Right ventricle myocardium superior (tissue), 1 donor: ENCODE measurements at places on chromosomes 13 and 19.
A peak's percentile ranks its signal among the peaks of the same experiment; 100 is the strongest.

DNA sequence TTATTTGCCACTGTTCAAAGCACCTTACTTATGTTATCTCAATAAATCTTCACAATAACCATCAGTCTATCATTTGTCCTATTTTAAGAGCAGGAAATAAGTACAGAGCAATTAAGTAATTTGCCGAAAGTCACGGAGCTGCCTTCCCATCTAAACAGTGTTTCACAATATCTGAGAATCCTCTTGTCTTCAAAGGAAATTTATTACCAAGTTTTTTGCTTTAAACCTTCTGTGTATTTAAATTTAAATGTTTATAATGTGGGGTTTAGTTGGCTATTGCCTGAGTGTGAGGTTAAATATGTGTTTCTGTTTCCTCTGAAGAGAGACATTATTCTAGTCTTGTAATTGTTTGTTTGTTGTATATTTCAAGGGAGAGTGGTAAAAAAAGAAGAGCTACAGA, 633.1 kb downstream of the EFNB2 start:
- DNase-seq = no peak

DNA sequence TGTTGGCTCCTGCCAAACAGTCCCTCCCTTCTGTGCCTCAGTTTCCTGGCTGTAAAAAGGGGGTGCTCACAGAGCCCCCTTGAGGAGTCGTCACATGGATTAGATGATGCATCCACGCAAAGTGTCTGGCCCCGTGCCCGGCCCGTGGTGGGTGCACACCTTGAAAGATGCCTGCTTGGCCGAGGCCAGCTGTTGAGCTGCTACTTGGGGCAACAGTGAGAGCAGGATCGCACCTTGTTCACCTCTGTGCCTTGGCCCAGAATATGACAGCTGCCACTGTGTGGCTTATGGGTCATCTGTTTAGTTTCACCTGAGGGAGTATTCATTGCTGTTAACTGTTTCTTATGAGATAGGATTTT, 17.7 kb downstream of the CRTC1 start:
- no peak for DNase-seq

DNA sequence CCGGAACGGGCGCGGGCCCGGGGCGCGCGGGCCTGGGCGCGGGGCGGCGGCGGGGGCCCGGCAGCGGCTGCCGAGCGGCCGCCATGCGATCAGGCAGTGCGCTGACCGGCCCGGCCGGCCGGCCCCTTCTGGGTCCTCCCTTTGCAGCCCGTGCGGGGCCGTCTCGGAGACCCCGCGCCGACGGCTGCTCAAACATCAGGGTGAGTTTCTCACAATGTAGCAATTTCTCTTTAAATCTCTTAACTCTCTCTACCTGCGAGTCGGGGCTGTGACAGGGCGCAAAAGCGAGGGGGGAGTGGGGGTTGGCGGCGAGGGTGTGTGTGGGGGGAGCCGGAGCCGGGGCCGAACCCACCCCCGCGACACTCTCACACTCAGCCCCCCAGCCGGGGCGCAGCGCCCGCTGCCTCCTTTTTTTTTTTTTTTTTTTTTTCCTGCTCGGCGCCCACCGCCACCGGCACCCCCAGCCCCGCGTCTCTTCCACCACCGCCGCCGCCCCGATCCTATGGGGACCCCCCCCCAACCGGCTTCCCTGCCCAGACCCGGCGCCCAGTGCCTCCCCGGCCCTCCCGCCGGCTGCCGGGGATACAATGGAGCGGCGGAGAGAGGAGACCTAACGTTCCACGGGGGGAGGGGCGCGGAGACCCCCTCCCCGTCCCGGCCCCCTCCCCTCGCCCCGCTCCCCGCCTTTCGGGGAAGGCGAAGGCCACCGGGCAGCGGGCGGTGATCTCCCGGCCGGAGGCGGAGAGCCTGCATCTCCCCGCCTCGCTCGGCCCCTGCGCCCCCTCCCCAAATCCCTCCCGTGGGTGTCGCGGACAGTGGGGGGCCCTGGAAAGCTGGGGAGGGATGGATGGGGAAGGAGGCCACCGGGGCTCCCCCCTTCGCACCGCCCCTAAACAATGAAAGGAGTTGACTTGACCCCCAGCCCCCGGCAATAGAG, at the start of gene BICRA:
BICRA (plus strand) TSS at position 166 of the 937 bp plus-strand sequence. CDS start 64,441 bp downstream, outside the sequence.
- peak; percentile 90 for DNase-seq

DNA sequence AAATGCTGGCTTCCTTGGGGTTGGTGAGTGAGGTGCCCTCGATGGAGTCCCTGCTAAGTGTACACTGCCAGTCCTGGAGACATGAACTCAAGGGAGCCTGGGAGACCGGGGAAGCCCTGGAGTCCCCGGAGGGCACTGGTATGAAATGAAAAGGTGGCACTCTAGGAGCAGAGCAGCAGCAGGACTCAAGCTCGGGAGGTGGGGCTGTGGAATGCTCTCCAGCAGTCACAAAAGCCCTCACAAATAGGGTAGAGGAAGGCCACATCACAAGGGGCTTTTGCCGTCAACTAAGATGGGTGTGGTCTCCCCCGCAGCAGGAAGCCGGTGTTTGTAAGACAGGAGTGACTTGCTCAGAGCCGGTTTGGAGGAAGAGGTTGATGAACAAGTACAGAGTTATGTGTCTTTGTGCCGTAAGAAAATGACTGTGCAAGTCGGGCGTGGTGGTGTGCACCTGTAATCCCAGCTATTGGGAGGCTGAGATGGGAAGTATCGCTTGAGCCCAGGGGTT, 19.3 kb downstream of the CCNE1 start:
- no peak for DNase-seq

- no peak for DNase-seq
Observed at GRCh38 chr19:13134626-13135025, 15.5 kb downstream of the STX10 start.

- no peak for DNase-seq
Observed at GRCh38 chr13:108850691-108851090, 221.3 kb downstream of the MYO16 start.
